ENCODE measurements at places on chromosomes 3 and 15.

DNA sequence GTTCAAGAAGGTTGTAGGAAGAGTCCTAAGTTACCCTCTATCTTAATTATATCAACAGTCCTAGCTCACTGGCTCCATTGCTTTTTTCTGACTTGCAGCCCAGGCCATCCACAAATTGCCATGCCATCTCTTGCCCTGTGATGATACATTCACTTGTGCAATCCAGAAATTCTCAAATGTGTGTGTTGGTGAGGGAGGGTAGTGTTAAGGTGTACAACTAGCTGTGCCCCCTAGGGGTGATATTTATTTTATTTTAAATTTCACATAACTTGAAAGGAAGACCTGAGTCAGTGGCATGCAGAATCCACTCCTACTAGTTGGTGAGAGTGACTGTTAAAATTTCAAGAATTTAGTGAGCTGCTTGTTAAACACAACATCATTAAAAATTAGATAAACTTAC lies 156.1 kb upstream of the ANKRD28 start:
- DNase-seq, result no peak

DNA sequence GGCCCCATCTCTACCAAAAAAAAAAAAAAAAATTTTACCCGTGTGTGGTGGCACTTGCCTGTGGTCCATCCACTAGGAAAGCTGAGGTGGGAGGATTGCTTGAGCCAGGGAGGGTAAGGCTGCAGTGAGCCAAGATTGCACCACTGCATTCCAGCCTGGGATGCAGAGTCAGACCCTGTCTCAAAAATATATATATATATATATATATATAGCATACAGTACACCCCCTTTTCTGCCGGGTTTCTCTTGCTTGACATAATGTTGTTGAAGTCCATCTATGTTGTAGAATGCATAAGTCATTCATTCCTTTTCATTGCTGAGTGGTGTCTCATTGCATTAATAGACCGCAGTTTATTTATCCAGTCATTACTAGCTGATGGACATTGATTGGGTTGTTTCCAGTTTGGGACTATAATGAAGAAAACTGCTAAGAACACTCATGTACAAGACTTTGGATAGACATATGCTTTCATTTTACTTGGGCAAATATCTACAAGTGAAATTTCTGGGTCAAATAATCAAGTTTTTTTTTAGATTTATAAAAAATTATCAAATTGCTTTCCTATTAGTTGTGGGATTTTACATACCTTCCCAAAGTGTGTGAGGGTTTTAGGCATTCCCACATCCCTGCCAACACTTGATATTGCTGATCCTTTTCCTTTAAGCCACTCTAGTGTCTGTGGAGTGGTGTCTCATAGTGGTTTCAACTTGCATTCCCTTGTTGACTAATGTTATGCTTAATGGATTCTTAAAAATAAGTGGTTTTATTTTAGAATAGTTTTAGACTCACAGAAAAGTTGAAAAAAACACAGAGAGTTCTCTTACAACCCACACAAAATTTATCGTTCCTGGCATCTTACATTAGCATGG lies 2.1 kb upstream of the PRR20G start:
- no peak for DNase-seq

DNA sequence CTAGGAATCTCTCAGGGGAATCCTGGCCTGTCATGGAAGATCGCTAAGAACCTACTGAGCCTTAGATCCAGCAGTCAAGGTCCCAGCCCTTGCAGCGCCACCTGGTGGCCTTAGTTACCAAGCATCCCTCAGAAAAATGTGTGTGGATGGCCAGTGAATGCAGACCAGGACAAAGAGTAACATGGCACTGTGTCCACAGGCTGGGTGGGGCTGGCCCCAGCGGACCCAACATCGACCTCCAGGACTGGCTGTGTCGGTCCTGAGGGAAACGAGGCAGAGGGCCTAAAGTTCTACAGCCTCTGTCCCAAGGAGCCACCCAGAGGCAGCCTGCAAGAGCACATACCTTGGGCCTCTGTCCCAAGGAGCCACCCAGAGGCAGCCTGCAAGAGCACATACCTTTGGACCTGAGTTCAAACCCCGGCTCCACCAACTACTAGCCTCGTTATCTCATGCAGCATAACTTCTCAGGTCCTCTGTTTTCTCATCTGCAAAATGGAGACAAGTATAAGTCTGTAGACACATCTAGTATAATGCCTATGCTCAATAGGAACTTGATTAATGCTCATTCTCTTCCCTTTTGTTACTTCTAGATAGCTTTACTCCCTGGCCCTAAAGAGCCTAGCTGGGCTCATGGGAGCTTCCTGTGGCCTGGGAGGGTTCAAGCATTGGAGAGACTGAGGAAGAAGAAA lies 57.5 kb upstream of the HERC1 start:
- DNase-seq, result peak; percentile 78

GRCh38 chr3:31481697-31482096 lies 51.0 kb upstream of the STT3B start:
- DNase-seq, result no peak

DNA sequence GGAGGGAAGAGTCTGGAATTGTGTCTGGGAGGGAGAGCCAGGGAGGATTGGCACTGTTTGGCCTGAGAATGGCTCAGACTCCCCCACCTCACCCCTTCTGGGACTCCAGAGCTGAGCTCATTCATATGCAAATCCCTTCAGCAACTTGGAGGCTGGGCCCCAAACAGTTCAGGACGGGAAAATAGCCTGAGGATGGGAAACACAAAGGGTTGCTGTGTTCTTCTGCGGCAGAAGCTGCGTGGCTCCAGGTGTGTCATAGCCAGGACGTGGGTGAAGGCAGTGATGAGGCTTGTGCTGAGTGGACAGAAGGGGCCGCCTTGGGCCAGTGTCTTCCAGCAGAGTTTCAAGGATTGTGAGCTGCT lies 16.6 kb downstream of the MASP1 start:
- DNase-seq, result no peak

GRCh38 chr3:24410860-24411259 lies 83.8 kb downstream of the THRB start:
- no peak for DNase-seq

GRCh38 chr3:95464346-95464745 lies 1350.0 kb upstream of the EPHA6 start:
- no peak for DNase-seq

DNA sequence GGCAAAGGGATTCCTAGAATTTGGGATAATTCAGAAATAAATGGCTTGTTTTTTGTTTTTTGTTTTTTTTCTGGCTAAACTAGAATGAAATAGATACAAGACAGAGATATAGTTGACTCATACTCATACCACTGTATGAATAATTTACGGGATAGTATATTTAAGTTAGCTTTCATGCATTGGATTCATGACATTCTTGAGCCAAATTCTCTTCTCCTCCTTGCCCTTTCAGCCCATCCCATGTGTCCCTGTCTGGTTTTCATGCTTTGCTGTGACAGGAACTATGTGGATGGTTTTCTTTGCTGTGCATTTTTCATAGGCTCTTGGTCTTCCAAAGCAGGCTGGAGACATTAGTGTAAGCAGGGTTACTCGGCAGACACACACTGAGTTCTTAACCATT lies 66.6 kb upstream of the UMPS start:
- DNase-seq, result no peak

DNA sequence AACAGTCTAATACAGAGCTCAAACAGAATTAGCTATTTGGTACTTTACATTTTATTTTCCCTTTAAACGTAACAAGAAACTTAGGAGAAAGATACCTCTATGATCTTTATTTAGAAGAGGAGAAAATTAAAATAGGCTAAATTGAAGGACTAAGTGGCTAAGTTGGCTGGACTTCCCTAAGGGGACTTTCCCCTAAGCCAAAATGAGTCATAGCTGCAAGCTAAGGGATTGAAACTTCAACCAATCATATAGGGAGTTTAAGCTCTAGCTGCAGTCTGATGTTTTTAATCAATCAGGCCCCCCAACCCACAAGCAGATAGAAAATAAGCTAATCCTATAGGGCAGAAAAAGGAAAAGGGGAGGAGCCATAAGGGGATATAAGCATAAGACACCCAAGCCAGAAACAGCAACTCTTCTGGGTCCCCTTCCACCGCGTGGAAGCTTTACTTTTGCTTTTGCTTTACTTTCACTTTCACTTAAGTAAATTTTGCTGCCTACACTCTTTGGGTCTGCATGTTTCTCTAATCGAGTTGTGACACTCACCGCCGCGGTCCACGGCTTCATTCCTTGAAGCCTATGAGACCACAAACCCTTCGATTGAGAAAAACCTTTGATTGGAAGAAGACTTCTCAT lies 1108.5 kb upstream of the EPHA6 start:
- DNase-seq, result no peak

DNA sequence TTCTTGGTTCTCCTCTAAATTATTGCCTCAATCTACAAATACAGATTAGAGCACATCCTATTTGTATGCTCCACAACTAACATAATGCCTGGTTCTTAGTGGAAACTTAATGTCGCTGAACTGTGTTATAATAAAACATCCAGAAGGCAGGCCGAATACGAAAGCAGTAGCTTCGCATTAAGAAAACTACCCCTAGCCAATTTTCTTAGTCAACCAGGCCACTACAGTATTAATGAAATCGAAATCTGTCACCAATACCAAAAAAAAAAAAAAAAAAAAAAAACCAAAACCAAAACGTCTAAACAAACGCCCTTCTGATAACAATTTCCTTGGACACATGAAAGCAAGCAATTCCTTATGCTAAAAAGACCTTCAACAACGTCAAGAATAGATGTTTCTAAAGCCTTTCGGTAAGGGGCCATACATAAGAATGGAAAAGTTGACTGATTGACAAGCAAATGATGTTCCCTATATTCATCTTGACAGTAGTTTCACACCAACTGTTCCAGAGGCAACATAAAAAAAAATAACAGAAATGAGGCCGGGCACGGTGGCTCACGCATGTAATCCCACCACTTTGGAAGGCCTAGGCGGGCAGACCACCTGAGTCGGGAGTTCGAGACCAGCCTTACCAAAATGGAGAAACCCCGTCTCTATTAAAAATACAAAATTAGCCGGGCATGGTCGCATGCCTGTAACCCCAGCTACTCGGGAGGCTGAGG lies 1.3 kb downstream of the DENND6A start:
- no peak for DNase-seq

DNA sequence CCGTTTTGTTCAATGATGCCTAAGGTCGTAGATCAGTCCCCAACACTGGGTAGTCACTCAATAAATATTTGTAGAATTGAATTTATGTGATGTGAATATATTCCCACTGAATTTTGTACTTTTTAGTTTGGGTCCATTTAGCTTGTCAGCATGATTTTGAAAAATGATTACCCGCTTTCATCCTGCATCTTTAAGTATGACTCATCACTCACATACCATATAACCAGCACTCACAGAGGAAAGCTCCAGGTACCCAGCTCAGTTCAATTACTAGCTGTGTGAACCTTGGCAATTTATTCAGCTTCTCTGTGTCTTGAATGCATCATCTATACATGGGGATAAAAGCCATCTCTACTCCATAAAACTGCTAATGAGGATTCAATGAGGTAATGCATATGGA lies 2.2 kb upstream of the MLF1 start:
- no peak for DNase-seq

DNA sequence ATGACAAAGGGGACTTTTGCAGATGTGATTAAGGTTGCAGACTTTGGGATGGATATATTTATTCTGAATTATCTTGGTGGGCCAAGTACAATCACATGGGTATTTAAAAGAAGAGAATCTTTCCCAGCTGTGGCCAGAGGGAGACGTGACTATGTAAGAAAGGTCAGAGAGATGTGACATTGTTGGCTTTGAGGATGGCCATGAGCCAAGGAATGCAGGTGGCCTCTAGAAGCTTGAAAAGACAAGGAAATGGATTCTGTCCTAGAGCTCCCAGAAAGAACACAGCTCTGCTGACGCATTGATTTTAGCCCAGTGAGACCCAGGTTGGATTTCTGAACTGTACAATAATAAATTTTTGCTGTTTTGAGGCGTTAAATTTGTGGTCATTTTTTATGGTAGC lies 616.0 kb upstream of the TBL1XR1 start:
- DNase-seq, result no peak

DNA sequence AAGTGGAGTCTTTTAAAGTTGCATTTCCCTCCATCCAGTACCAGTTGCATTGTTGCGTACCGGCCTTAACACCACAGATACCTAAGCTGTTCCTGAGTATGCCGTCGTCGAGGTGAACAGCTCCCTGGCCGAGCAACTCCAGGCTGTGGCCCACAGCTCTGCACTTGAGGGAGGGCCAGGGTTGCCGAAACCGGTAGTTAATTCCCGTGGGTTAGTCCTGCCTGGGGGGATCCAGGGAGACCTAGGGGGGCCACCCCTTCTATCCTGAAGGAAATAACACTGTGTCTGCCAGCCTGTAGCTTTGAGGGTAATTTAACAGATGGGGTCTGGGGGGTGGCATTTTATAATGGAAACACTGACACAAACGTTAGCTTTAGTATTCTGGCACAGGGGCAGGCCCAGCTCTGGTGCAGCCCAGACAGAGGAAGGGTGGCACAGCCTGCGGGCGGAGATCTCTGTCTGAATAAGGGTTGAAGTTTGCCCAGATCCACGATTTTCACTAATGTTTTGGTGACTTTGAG lies 60.8 kb downstream of the RGMA start:
- DNase-seq, result no peak

DNA sequence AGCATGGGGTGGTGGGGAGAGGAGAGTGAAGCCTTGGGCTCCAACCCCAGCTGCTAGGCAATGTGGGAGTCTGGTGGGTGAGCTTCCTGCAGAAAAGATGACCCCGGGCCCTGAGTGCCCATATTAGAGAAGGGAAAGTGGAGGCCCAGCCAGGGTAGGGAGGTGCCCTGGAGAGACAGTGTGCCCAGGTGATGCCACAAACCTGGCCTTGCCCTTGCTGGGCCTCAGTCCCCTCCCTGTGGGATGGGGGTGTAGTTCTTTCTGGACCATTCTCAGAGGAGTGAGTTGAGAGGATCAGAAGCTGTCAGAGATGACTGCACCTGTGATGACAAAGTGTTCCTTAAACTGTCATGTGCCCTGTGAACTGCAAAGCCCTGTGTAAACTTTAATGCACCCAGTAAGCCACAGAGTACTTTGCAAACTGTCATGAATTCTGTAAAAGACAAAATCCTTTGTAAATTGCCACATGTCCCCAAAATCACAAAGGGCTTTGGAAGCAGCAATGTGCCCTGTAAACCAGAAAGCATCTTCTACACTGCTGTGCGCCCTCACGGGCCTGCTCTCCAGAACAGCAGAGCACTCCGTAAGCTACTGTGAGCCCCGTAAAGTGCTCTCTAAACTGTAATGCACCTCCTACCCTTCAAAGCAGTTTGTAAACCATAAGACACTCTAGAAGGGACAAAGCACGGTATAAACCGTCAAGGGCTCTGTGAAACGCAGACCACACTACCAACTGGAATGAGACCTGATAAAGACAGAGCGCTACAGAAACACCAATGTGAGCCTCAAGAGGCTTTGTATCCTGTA lies 51.3 kb upstream of the FGD5 start:
- DNase-seq, result no peak

GRCh38 chr3:32009101-32009500 lies 27.6 kb downstream of the ZNF860 start:
- no peak for DNase-seq

DNA sequence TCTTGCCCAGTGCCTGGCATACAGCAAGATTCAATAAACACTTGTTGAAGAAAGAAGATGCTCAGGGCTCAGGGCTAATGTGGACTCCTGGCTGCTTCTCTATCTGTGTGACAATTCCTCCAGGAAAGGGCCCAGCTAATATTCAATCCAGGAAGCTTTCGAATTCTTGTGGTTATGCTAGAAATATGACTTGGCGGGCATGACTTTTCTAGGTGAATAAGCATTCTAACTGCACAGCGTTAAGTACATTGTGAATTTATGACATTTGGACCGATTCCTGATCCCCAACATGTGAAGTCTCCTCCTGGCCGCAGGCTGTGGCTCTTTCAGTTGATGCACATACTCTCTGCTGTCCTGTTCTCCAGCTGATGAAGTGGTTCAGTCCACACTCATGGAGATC lies 117.0 kb downstream of the IMPG2 start:
- no peak for DNase-seq

GRCh38 chr15:43913026-43913780 lies 86.4 kb downstream of the WDR76 start:
- DNase-seq, result no peak

Measured in posterior cingulate gyrus (tissue), 11 donors.